Left ventricle myocardium superior (tissue), 1 donor: ENCODE measurements at places on chromosomes 1 and 21. TPM values are rescaled to one million over a fixed set of nuclear protein-coding genes. Genes with fewer than 3 reads are reported as not detected.
A peak's percentile ranks its signal among the peaks of the same experiment; 100 is the strongest.

DNA sequence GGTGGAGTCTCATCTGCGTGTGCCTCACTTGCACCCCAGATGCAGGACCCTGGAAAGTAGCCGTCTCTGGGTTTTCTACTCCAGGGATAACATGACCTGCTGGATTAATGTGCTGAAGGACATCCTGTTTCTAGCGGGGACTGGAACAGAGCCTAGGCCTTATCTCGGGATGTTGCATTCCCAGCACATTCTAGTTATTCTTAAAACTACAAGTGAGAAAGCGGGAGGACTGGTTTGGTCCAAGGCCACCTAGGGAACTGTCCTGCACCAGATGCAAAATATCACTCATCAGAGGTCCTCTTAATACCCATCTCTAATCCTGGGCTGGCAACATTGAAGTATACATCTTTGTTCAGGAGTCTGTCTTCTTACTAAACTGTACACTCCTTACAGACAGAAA is 179.9 kb downstream of the ZC3H11B start:
- DNase-seq: peak; percentile 33

- no peak for DNase-seq
Observed at GRCh38 chr1:193181536-193181935, 4.9 kb downstream of the B3GALT2 start.

The CRYAA gene
- total RNA-seq: not detected

GRCh38 chr1:55539652-55540512 is 324.7 kb upstream of the USP24 start:
- no peak for DNase-seq

DNA sequence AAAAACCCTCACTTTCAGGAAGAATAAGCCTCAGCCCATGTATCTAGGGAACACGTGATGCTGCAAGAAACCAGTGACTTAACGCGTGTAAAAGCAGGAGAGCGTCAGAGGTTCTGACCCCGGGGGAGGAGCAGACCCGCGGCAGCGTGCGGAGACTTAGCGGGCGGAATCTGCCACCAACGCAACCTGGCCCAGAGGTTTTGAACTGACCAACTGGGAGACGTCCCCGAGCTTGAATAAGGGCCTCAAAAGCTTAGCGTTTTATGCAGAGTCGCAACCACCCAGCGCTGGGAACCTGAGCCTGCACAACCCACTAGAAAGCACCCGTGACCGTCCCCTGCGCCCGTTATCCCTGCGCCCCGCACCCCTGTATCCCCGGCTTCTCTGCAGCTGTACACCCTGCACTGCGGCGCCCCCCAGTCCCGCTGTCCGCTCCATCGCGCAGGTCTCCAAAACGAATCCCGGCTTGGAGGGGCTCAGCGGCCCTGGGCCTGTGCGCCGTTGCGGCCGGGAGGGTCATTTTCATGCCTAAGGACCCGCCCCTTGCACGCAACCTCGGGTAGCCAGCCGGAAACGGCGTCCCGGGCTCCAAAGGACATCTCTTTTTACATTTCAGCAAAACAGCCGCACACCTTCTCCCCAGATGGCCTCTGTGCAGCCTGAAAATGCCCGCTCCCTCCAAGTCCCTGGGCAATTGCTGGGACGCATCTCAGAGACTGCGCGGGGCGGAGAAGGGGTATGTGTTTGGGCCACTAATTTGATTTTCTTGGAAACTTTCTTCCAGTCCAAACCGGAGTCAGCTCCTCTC is 29.4 kb upstream of the TRIM17 start:
- DNase-seq: no peak

- no peak for DNase-seq
Observed at GRCh38 chr1:65395887-65396612, 24.4 kb upstream of the LEPR start.

- no peak for DNase-seq
Observed at GRCh38 chr1:53408013-53408754, 51.0 kb upstream of the DMRTB1 start.

- peak; percentile 37 for DNase-seq
Observed at GRCh38 chr21:35528116-35529042, 479.3 kb upstream of the RUNX1 start.

The CACNA1S gene
- total RNA-seq: not detected

The HMGCS2 gene
- total RNA-seq: 149 TPM

DNA sequence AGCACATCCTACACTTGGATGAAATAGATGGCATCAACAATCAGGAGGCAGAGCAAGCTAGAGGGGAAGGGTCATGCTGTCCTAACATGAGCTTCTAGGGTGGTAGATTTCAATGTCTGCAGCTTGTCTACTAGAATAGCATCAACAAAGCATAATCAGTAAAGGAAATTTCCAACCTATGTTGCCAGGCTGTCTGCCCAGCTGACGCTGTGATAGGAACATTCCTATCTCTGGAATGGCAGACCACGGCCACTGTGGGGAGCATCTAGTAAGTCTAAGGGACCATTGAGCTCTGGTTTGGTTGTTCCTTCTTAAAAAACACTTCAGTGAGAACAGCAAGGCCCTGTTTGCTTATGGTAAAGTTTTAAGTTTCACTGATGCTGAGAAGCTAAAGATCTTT is 206.8 kb downstream of the PAPPA2 start:
- DNase-seq: peak; percentile 42

The IQCC gene
- 0.92 TPM for total RNA-seq

The OR2T35 gene
- not detected for total RNA-seq

- DNase-seq: no peak
Observed at GRCh38 chr1:154772606-154773506, 97.2 kb downstream of the KCNN3 start.

The F3 gene
- 50.2 TPM for total RNA-seq

- DNase-seq: no peak
Observed at GRCh38 chr1:170836141-170836540, 99.2 kb upstream of the MROH9 start.

DNA sequence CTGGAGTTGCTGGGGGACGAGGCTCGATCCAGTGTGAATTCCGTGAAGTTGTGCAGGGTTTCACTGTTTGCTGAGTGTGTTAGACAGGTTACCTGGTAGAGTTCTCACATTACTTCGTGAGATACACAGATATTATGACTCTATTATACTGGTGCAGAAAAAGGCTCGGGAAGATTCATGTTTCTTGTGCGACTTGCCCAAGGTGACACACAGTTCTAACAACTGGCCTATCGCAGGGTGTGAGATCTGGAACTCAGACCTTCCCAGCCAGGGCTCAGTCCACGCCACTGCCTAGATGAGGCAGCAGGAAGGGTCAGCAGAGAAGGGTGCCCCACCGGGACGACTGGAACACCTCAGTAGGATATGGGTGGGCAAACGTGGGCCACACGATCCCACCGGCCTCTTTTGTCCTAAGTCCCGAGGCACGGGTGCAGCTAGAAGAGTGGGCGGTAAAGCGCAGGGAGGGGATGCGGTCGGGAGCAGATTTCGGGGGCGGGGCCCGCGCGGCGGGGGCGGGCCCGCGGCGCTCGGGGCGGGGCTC is 296 bp upstream of the RNPEP start:
- peak; percentile 90 for DNase-seq

DNA sequence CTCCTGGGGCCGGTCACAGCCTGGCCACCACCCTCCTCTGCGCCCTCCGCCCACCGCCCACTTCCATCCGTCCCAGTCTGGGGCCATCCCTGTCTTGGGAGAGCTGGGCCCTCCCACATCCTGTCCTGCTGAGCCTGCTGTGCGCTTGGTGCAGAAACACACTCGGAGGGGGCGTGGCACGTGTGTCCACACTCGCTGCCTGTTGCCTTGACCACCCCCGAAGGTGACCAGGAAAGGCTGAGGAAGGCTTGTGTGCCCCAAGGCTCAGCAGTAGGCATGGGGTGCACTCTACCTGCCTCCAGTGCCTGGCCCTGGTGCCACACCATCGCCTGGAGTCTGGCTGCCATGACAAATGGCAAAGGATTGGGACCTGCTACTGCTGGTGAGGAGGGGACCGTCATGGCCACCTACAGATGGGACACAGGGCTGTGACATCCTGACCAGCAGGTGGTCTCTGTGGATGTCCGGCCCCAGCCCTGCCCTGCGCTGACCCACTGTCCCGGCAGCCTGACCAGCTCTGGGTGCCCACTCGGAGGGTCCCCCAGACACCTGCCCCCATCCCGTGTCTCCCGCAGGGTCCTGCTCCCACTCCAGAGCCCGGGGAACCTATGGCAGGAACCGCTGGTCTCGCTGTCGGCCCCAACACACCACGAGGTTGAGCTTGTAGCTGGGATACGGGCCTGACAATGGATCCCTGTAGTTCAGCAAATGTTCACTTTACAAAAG is 23.2 kb upstream of the PTTG1IP start:
- DNase-seq: peak; percentile 23

DNA sequence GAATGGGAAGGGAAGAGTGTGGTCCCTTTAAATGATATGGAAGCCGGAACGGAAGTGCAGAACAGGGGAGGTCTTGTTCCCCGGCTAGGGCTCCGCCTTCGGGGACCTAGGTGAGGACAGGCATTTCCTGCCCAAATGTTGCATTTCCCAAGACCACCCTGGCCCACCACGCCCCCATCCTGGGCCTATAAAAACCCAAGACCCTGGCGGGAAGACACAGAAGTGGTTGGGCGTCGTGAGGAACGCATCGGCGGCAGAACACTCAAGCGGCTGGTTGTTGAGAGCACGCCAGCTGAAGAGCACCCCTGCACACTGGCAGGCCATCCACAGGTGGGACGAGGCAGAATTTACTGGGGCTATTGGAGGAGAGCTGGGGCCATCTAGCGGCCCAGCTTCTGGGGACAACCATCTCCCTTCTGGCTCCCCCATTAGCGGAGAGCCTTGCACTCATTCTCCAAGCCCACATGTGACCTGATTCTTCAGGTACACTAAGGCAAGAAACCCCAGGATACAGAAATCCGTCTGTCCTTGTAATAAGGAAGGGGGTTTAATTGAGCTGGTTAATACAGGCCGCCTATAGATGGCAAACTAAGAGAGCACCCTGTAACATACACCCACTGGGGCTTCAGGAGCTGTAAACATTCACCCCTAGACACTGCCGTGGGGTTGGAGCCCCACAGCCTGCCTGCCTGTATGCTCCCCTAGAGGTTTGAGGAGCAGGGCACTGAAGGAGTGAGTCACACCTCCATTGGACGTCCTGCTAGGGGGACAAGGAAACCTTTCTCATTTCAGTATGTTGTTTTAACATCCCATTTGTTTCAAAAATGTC is 1327.9 kb downstream of the BRINP3 start:
- no peak for DNase-seq

The ARHGAP30 gene
- total RNA-seq: 3.7 TPM

GRCh38 chr1:204746838-204747442 is 61.4 kb upstream of the LRRN2 start:
- no peak for DNase-seq

The HCRTR1 gene
- 0.67 TPM for total RNA-seq

DNA sequence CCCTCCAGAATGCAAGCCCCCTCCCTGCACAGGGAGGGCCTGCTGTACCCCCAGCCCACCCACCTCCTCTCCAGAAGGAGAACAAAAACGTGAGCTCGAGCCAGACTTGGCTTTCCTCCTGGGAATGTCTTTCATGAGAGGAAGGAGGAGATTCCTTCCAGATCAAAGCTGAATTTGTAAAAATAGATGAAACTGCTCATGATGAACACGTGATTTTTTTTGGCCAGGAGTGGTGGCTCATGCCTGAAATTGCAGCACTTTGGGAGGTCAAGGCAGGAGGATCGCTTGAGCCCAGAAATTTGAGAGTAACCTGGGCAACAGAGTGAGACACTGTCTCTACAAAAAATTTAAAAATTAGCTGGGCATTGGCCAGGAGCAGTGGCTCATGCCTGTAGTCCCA is 21.8 kb downstream of the GPR157 start:
- no peak for DNase-seq

GRCh38 chr1:150221552-150221951 is 14.4 kb downstream of the ANP32E start:
- no peak for DNase-seq

DNA sequence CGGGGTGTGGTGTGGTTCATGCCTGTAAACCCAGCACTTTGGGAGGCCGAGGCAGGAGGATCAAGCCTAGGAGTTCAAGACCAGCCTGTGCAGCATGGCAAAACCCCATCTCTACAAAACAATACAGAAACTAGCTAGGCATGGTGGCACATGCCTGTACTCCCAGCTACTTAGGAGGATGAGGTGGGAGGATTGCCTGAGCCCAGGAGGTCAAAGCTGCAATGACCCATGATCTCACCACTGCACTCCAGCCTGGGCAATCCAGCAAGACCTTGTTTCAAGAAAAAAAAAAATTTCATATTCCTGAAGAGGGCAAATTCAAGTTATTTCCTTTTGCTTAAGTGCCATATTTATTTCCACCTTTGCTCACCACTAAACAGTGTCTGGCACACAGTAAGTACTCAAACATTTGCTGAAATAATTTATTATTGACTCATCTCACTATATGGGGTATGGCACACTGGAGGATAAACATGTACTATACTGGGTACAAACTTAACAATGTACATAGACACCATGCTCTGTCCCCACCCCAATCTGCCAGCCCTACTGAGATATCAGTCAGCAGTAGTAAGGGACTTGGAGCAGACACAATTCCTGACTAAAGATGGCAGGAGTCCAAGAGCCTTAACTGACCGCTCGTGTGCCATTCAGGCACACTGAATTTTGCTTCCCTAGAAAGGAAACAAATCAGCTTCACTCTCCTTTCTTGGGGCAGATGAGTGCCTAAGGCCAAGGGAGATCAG is 15.5 kb downstream of the MEAF6 start:
- DNase-seq: no peak

DNA sequence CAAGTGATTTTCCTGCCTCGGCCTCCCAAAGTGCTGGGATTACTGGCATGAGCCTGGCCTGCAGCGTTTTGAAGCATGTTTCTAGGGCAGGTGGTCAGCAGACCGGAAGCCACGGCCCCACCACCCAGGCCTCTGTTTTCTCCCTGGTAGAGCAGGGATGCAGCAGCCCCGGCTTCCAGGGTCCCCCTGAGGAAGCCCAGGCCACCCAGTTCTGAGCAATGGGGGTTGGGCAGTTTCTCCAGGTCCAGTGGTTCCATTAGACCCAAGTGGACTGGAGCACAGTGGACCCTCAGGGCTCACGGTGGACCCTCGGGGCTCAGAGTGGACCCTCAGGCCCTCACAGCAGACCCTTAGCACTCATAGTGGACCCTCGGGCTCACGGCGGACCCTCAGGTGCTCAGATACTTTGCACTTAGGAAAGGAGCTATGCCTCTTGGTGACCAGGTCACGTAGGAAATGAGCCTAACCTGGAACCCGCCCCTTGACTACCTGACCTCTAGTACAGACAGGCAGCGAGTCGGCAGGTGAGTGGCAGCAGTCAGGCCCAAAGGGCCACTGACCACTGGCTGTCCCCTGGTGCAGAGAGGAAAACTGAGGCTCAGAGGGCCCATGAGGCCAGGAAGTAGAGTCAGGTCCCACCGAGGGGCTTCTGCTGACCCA is 4.6 kb upstream of the FNDC10 start:
- no peak for DNase-seq
